Mucosa of gallbladder (tissue), 1 donor: ENCODE measurements at places on chromosomes 11 and 22. TPM values are rescaled to one million over a fixed set of nuclear protein-coding genes. Genes with fewer than 3 reads are reported as not detected.

DNA sequence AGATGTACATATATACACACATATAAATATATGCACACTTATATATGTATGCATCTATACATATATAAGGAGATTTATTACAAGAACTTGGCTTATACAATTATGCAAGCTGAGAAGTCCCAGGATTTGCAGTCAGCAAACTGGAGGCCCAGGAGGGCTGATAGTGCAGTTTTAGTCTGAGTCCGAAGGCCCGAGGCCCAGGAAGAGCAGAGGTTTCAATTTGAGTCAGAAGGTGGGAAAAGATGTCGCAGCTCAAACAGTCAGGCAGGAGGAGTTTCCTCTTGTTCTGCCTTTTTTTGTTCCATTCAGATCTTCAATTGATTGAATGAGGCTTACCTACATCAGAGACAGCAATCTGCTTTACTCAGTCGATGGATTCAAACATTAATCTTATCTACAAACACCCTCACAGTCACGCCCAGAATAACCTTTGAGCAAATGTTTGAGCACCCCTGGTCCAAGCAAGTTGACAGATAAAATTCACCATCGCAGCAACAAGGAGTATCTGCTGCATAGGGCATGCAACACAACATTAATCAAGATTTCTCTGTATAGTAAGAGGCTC, 4.0 kb upstream of the SGSM1 start:
- DNase-seq, result no peak

- no peak for DNase-seq
These were observed at the start of gene TSPAN18 for GRCh38 chr11:44726283-44727113. Gene TSPAN18, plus strand, starts transcription at chr11:44726962. Its CDS starts 179,455 bp downstream, at chr11:44906417.

- DNase-seq, result no peak
These were observed 24.8 kb upstream of the APOA1 start for GRCh38 chr11:116862185-116862584.

DNA sequence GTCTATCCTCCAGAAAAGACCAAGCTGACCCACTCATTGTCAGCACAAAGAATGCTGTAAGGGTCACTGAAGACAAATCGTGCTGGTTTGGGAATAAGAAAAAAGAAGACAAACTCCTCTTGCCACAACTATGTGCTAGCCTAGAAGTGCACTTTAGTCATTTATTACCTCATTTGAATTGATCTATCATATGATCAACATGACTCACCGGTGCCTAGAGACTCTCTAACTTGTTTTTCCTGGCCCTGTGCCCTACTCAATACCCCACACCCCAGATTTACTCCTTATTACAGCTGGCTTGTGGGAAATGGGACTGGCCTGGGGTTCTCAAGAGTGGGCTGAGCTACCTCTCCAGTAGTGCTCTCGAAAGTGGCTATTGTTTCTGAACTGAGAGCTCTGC, 35.9 kb upstream of the HORMAD2 start:
- peak; percentile 86 for DNase-seq

DNA sequence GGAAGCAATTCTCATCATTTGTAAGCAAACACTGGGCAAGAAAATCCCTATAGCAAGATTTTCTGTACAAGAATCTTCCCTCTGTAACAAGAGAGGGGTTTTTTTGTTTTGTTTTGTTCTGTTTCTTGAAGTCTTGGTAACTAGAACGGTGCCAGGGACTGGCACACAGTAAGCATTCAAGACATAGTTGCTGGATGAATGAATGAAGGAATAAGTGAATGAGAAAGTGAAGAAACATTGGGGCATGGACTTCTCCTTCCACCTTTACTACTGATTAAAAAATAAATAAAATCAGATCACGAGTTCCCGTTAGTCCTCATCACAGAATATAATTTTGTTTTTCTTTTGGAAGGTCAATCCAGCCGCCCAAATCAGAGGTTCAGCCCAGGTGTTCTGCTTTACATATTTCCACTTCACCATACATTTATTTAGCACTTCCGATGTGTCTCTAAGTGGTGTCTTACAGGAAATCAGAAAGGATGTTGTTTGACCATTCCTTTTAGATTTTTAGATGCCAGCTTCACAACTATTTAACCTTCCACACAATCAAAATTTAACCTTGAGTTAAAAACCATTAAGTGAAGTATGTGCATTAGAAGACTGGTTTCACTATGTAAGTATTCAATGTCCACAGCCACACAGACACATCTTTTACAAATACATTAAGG, 281.2 kb downstream of the CADM1 start:
- DNase-seq, result no peak

Gene UBQLNL
- total RNA-seq, result 0.69 TPM

Gene PLAAT5
- total RNA-seq, result 1.7 TPM
